ENCODE measurements at places on chromosomes 12 and 14. TPM values are rescaled to one million over a fixed set of nuclear protein-coding genes. Genes with fewer than 3 reads are reported as not detected.

The KCNK10 gene
- total RNA-seq = not detected

The PTHLH gene
- total RNA-seq = not detected

The CPNE6 gene
- total RNA-seq = not detected

The ACSM4 gene
- not detected for total RNA-seq

The DUSP6 gene
- 19.0 TPM for total RNA-seq

The SMOC1 gene
- not detected for total RNA-seq

The GALNT8 gene
- total RNA-seq = 7.3 TPM

GRCh38 chr12:21912318-21912717 is 28.9 kb downstream of the ABCC9 start:
- no peak overlapping the region for H3K27ac ChIP-seq
- no peak overlapping the region for H3K4me3 ChIP-seq
- H3K27me3 ChIP-seq = no peaks in the 10 kb centered on the region
- no peak for DNase-seq
- H3K4me1 ChIP-seq = no peaks in the 10 kb centered on the region

- H3K27ac ChIP-seq = no peak overlapping the region
- H3K4me1 ChIP-seq = no peaks in the 10 kb centered on the region
- H3K4me3 ChIP-seq = no peak overlapping the region
- no peak for DNase-seq
These were observed 477.1 kb downstream of the FSCB start for GRCh38 chr14:44029933-44030332.

GRCh38 chr14:53110096-53110495 is 43.0 kb downstream of the DDHD1 start:
- H3K27me3 ChIP-seq = no peaks in the 10 kb centered on the region
- peak overlapping the region; percentile 83 for H3K27ac ChIP-seq
- peaks cover 24% of the 10 kb centered on the region for H3K4me1 ChIP-seq
- H3K4me3 ChIP-seq = peak overlapping the region; percentile 98

DNA sequence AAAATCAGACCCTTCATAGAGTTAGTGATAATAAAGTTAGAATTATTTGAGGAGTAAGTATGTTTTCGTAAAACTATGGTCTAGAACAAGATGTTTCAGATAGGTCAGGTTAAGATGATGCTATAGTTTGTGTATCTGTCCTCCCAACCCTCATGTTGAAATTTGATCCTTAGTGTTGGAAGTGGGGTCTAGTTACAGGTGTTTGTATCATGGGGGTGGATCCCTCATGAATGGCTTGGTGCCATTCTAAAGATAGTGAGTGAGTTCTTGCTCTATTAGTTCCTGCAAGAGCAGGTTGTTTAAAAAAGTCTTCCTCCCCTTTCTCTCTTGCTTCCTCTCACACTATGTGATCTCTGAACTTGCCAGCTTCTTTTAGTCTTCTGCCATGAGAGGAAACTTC is 707.3 kb upstream of the FOXG1 start:
- no peak overlapping the region for H3K4me3 ChIP-seq
- no peaks in the 10 kb centered on the region for H3K36me3 ChIP-seq
- DNase-seq = no peak
- no peaks in the 10 kb centered on the region for H3K4me1 ChIP-seq
- no peaks in the 10 kb centered on the region for H3K27me3 ChIP-seq

DNA sequence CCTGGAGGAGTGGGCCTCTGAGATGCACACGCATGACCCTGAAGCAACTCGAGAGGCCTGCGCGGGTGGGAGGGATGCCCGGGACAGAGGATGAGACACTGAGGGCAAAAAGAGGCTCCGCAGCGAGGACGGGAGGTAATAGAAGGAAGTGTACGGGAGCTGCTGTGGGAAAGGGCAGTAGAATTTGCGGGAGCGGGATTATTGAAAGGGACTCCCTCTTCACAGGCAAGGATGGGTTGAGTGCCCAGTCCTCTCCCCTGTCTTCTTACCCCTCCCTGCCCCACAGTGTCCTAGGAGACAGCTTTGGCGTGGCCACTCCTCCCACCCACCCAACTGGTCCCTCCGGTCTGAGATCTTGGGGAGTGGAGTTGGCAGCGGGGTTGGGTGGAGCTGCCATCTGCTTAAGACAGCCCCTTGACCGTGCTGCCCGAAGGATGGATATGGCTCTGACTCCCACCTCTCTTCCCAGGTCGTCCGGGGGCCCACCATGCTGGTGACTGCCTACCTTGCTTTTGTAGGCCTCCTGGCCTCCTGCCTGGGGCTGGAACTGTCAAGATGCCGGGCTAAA is 15.7 kb upstream of the ESPL1 start:
- H3K4me3 ChIP-seq = peak overlapping the region; percentile 81
- H3K4me1 ChIP-seq = peaks cover 40% of the 10 kb centered on the region
- H3K27me3 ChIP-seq = no peaks in the 10 kb centered on the region
- H3K36me3 ChIP-seq = peaks cover 11% of the 10 kb centered on the region
- no peak for DNase-seq
- H3K27ac ChIP-seq = peak overlapping the region; percentile 83

DNA sequence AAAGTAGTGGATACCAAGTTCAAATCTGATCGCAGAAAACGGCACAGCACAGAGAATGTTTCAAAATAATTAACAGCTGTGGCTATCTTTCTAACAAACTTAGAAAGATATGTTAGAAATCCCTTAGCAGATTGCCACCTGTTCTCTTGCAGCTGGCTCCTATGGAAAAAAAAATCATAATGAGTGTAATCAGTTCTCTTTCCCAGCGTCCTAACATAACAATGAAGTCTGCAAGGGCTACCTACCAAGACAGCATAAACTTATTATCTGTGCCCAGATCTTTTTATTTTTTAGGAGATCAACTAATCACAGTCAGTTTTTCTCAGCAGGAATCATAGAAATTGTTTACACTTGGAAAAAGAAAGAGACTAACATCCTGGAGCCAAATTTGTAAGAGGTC is 358.6 kb upstream of the FOXG1 start:
- no peak overlapping the region for H3K4me3 ChIP-seq
- no peaks in the 10 kb centered on the region for H3K4me1 ChIP-seq
- H3K36me3 ChIP-seq = no peaks in the 10 kb centered on the region
- H3K27me3 ChIP-seq = no peaks in the 10 kb centered on the region

DNA sequence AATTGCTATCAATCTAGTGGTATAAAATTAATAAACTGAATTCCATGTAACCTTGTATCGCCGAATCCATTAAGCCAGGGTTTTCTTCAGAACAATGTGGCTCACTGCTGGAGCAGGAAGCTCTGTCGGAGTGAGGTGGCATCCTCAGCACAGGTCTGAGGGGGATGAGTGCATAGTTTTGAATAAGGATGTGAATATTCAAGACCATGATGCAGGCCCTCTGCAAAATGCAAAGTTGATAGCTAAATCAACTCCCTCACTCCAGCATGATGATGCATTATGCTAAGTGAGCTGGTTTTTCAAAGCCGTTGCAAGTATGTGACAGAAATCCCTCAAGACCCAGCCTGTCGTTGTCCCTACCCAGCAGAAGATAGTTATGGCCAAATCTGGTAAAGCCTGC is 53.0 kb downstream of the TRIM9 start:
- H3K4me1 ChIP-seq = no peaks in the 10 kb centered on the region
- H3K27me3 ChIP-seq = no peaks in the 10 kb centered on the region
- DNase-seq = no peak
- no peaks in the 10 kb centered on the region for H3K36me3 ChIP-seq
- H3K27ac ChIP-seq = no peak overlapping the region
- no peak overlapping the region for H3K4me3 ChIP-seq

GRCh38 chr12:1863823-1864222 is 43.5 kb downstream of the LRTM2 start:
- no peaks in the 10 kb centered on the region for H3K4me1 ChIP-seq
- H3K36me3 ChIP-seq = no peaks in the 10 kb centered on the region
- DNase-seq = no peak
- H3K4me3 ChIP-seq = no peak overlapping the region
- H3K27me3 ChIP-seq = peaks cover 4% of the 10 kb centered on the region

GRCh38 chr12:30753751-30754382 is 884 bp downstream of the CAPRIN2 start:
- no peak for DNase-seq
- peak overlapping the region; percentile 76 for H3K27ac ChIP-seq
- H3K4me1 ChIP-seq = peaks cover 20% of the 10 kb centered on the region
- peaks cover 4% of the 10 kb centered on the region for H3K36me3 ChIP-seq
- H3K4me3 ChIP-seq = peak overlapping the region; percentile 83

GRCh38 chr12:115294453-115295133 is 610.6 kb upstream of the TBX3 start:
- DNase-seq = no peak
- H3K27ac ChIP-seq = no peak overlapping the region
- no peak overlapping the region for H3K4me3 ChIP-seq
- no peaks in the 10 kb centered on the region for H3K27me3 ChIP-seq
- H3K4me1 ChIP-seq = no peaks in the 10 kb centered on the region

DNA sequence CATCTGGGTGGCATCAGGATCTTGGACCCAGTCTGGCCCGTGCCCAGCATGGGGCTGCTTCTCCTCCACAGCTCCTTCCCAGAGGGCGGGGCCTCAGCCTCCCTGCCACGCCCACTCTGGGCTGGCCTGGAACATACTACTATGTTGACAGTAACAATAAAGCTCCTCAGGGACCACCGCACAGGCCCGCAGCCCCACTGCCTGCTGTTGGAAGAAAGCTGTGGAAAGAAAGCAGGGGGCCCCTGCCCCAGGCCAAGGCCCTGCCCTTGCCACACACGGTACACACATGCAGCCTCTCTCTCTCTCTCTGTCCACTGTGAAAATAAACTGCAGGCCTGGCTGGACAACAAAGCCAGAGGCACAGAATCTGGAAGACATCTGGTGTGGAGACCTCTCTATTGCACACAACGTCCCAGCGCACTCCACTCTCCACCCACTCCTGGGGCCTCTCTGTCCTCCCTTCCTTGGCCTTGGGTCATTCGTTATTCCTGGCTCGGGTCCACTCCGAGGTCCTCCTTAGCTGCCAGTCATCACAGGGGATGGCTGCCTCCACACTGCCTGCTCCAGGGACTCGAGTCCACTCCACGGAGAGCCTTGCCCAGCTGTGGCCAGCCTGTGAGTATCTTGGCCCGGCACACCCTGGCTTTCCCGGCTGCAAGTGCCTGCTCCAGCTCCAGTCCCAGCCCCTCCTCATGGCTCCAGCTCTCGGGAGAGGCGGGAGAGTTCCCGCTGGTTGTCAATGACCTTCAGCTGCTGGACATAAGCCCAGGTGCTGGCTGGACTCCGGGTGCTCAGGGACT is 11.8 kb upstream of the ENDOU start:
- H3K27ac ChIP-seq = no peak overlapping the region
- H3K27me3 ChIP-seq = no peaks in the 10 kb centered on the region
- H3K36me3 ChIP-seq = no peaks in the 10 kb centered on the region

DNA sequence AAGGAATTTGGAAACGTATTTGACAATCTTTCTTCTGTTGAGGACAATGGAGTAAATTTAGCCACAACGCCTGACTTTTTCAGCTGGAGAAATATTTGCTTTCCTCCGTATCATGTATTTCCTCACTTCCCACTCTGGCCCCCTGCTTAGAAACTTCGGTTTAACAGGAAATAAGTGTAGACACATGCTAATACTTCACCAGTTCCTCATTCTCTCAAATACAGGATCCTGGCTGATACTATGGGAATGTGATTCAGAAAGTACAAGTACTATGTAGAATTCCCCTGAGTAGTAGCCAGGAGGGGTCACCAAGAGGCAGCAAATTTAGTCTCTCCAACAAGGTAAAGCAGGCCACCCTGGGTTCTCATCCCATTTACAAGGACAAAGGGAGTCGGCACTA is 58.0 kb downstream of the FAR2 start:
- no peak for DNase-seq
- H3K27me3 ChIP-seq = no peaks in the 10 kb centered on the region
- no peaks in the 10 kb centered on the region for H3K36me3 ChIP-seq
- no peaks in the 10 kb centered on the region for H3K4me1 ChIP-seq
- H3K27ac ChIP-seq = no peak overlapping the region
- H3K4me3 ChIP-seq = no peak overlapping the region

DNA sequence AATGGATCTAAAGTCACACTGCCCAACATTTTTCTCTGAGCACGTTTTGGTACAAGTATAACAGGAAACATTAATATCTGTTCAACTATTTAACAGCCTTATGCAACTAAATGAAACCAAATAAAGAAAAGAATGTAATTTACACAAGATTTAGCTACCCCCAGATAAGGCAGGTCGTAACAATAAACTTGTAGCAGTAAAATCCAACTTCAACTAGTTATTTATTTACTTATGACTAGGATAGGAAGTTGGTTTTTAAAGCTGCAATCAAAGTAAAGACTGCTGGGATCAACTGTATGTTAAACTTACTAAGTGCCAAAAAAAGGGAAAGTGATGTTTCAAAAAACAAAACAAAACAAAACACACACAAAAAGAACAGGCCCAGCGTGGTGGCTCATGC is 30.9 kb downstream of the FERMT2 start:
- H3K27me3 ChIP-seq = no peaks in the 10 kb centered on the region
- H3K4me1 ChIP-seq = peaks cover 21% of the 10 kb centered on the region
- DNase-seq = no peak
- peak overlapping the region; percentile 82 for H3K27ac ChIP-seq
- H3K4me3 ChIP-seq = no peak overlapping the region

DNA sequence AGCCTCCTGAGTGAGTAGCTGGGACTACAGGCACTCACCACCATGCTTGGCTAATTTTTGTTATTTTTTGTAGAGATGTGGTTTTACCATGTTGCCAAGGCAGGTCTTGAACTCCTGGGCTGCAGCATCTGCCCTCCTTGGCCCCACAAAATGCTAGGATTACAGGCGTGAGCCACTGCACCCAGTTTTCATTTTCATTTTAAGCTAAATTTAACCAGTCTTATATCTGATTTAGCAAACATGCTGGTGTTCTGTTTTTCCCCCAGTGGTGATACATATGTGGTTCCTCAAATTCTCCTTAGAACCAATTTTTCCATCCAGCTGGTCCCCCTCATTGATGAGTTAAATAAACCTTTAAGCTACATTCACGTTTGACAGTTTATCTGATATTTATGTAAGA is 43.8 kb upstream of the BICD1 start:
- H3K4me1 ChIP-seq = no peaks in the 10 kb centered on the region
- no peak overlapping the region for H3K27ac ChIP-seq
- H3K4me3 ChIP-seq = no peak overlapping the region
- no peak for DNase-seq
- no peaks in the 10 kb centered on the region for H3K36me3 ChIP-seq
- no peaks in the 10 kb centered on the region for H3K27me3 ChIP-seq

GRCh38 chr12:124736115-124737039 is 127.3 kb downstream of the SCARB1 start:
- H3K36me3 ChIP-seq = no peaks in the 10 kb centered on the region
- H3K4me3 ChIP-seq = no peak overlapping the region
- H3K27ac ChIP-seq = no peak overlapping the region
- no peaks in the 10 kb centered on the region for H3K4me1 ChIP-seq

DNA sequence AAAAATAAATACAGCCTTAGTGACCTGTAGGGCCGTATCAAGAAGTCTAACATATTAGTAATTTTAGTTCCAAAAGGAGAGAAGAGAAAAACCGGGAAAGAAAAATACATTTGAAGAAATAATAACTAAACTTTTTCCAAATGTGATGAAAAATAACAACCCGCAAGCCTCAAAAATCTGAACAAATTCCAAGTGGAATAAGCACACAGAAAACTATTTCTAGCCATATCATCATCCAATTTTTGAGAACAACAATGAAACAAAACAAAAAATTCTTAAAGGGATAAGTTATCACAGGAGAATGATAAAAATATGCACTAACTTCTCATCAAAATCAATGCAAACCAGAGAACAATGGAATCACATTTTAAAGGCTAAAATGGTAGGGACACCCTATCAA is 198.1 kb upstream of the PLXNC1 start:
- DNase-seq = no peak
- H3K27ac ChIP-seq = no peak overlapping the region
- no peak overlapping the region for H3K4me3 ChIP-seq
- no peaks in the 10 kb centered on the region for H3K4me1 ChIP-seq
